ENCODE measurements at places on chromosomes 13 and 19.

DNA sequence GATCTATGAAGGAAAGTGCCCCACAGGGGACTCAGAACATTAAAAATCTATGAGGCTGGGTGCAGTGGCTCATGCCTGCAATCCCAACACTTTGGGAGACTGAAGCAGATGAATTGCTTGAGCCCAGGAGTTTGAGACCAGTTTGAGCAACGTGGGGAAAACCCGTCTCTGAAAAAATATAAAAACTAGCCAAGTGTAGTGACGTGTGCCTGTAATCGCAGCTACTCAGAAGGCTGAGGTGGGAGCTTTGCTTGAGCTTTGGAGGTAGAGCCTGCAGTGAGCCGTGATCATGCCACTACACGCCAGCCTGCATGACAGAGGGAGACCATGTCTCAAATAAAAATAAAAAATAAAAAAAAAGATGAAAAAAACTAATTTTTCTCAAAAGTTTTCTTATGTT lies 1070.6 kb downstream of the PCDH9 start:
- no peak for DNase-seq

- no peak for DNase-seq
These were observed 137.6 kb downstream of the GPC6 start for GRCh38 chr13:93364166-93364565.

DNA sequence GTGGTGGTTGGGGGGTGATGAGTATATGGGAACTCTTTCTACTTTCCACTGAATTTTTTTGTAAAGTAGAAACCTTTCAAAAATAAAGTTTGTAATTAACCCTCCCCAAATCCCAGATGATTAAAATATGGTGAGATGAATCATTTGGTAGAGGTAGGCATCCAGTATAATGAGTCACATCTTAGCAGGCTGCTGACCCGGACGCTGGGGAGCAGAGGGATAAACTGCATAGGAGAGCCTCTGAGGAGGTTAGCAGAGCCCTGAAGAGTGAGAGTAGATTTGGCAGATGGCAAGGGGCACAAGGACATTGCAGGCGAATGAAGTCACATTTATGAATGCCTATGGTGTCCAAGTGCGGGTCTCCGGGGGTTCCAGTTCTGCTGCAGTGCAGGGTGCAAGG lies 293.8 kb downstream of the FGF9 start:
- no peak for DNase-seq

GRCh38 chr13:90329641-90330040 lies 1017.8 kb upstream of the MIR17HG start:
- DNase-seq = no peak

DNA sequence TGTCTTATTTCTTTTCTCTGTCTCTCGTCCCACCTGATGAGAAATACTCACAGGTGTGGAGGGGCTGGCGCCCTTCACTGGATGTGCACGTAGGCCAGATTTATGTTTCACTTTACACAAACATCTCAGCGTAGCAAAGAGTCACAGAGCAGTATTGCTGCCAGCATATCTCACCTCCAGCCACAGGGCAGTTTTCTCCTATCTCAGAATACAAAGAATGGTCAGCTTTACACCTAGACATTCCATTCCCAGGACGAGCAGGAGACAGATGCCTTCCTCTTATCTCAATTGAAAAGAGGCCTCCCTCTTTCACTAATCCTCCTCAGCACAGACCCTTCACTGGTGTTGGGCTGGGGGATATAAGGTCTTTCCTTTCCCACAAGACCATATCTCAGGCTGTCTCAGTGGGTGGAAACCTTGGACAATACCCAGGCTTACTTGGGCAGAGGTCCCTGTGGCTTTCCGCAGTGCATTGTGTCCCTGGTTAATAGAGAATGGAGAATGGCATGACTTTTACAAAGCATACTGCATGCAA lies 7.2 kb upstream of the ZNF611 start:
- no peak for DNase-seq

DNA sequence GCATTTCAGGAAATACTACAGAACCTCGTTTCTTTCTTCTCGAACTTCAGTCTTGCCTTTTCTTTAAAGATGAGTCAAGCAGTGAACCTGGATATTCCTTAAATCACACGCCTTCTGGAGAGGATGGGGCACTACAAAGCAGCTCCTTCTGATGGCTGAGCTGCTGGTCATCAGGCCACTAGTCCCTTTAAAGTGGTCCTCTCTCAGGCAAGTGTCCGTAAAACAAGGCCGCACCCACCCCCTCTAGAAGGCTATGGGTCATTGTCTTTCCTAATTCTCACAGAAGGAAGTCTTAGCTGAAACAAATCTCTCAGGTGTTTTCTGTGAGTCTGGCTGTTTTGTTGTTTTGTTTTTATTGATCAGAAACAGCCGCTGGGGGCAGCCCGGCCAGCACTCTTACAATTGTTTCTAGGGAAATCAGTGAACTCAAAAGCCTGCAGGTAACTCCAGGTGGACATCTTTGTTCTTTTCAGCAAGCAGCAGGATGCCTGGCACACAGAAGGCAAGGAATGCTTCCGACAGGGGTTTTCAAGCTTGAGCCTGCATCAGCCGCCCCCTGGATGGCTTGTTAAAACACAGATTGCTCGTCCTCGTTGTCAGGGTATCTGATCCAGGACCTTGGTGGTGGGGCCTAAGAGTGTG lies 45.4 kb downstream of the MBNL2 start:
- no peak for DNase-seq

DNA sequence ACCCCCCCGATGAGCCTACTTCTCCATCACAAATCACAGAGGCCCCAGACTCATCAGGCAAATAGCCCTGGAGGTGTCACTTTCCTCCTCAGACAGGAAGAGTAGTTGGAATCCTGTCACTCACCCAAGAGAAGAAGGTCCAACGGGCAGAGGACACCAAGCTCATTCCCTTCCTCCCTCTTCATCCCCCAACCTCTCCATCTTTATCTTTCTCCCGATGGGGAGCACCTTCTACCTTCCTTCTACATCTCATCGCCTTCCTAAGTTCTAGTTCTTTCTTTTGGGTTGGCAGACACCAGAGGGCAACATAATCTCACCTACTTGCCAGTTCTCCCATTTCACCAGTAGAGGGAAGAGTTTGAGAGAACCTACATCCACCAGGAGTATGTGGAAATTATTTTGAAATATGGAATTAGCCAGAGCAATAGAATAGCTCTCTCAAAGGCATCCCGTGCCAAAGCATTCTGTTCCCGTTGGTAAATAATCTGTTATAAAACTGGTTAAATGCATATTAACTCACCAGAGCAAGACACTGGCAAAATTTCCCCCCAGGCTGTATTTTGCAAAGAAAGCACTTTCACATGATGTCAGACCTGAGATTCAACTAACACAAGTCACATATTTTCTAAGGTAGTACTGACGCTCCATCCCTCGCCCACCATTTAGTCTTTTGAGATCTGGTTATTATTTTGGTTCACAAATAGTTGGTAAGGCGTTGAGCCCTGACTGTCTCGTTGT lies 55.0 kb downstream of the ZIC5 start:
- no peak for DNase-seq

DNA sequence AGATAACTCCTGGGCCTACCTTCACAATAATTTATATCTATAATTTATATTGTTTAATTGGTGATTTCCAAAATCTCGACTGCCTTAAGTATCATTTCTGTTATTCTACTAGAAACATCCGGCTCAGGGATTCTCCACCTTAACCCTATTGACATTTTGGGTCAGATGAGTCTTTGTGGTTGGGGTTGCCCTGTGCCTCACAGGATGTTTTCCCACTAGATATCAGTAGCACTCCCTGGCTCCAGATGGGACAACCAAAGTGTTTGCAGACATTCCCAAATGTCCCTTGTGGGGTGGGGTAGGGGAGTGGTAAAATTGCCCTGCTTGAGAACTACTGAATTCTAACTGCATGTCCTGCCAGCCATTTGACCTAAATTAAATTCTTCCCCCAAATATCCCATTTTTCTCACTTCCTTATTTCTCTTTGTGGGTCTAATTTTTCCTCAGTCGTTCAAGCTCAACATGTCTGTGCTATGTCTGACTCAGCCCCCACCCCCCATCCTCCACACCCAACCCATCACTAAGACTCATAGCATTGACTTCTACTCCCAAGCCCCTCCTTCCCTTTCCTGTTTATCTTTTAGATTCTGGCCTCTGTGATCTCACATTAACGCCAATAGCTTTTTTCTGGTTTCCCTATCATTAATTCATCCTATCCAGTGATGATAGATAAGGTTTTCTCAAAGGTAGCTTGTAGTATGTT lies 545.1 kb downstream of the EFNB2 start:
- no peak for DNase-seq

GRCh38 chr13:34543836-34544235 lies 398.2 kb upstream of the NBEA start:
- DNase-seq = no peak

- DNase-seq = no peak
These were observed 394.1 kb upstream of the SLITRK6 start for GRCh38 chr13:86193281-86193680.

DNA sequence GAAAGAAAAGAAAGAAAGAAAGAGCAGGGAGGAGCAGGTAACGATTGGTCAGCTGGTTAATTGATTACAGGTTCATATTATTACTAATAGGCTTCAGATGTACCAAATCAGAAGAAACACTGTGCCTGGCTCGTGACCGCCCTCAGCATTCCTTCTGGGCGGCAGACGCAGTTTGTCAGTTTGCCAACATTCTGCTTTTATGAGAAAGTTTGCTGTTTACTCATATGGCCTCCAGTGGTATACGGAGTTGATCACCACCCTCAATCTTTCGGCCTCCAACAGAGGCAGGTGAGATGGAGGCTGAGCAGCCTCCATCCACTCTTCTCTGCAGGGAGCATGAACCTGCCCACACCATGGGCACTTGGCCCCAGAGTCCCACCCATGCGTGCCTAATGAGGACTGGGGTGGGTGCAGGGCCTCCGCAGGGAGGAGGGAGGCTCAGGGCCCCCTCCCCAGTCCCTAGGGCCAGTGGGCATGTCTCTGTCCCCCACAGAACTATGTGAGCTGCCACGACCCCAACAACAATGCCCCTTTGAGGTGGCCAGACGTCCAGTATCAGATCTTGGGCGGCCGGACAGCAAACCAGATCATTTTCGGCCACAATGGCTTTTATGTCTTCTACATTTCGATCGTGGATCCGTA lies 8.8 kb downstream of the PRR22 start:
- no peak for DNase-seq

DNA sequence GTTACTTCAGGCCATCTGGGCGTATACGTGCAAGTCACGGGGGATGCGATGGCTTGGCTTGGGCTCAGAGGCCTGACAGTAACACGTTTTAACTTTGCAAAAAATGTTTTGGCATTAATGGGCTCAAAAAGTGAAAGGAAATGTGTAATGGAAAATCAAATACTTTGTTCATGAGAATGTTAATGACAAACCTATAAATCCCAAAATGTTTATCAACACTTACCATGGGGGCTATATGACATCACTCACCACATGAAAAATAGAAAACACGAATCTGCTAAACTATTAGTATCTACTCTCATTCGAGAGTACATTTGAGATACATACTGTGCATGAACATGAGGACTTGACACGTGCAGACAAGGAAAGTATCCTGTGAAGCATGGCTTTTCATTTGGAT lies 91.7 kb downstream of the FAM216B start:
- no peak for DNase-seq

DNA sequence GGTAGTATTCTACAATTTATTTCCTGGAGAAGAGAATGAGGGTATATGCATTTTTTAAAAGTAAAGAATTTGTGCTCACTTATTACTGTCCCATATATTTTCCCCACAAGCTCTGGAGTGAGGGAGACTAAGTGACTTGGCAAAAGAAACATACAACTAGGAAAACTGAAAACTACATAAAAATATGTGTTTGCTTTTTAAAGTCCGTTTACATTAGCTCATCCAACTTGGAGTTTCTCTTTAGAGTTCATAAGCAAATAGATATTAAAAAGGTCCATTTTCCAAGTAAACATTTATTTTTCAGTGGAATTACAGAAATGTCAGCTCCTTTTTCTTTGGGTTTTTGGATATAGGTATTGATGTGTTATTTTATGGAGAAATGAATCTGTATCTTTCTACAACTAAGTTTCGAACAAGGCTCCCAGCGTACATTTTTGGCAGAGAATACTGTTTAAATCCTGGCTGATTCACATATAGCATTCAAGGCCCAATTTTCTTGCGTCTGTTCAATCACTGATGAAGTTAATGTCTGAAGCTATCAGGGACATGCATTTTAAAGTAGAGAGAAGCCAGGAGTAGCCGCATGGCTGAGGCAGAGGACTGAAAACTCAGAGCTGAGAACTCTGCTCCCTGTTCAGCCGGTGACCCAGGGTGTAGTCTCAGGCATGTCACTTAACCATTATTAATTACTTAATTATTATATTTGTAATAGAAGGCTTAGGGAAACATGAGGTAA lies 729.4 kb downstream of the EFNB2 start:
- no peak for DNase-seq

- DNase-seq = no peak
These were observed 716.2 kb upstream of the GPC6 start for GRCh38 chr13:92510416-92510815.

GRCh38 chr13:66992183-66992582 lies 238.0 kb downstream of the PCDH9 start:
- DNase-seq = no peak

DNA sequence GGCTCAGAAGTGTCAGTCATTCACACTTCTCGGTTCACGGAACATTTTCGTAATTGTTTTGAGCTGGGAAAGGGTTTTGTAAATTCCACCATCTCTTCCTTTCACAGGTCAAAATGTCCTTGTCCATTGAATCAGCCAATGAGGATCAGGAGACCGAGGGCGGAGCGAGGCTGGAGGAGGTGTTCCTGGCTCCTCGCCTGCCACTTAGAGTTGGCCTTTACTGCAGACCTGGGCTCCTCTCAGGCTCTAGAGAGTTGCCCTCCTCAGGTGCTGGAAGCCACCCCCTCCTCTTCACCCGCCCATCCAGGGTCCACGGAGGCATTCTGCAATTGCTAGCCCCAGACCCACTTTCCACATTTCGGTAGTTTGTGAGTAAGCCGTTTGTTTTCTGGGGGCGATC lies 370.4 kb downstream of the IRS2 start:
- DNase-seq = no peak

DNA sequence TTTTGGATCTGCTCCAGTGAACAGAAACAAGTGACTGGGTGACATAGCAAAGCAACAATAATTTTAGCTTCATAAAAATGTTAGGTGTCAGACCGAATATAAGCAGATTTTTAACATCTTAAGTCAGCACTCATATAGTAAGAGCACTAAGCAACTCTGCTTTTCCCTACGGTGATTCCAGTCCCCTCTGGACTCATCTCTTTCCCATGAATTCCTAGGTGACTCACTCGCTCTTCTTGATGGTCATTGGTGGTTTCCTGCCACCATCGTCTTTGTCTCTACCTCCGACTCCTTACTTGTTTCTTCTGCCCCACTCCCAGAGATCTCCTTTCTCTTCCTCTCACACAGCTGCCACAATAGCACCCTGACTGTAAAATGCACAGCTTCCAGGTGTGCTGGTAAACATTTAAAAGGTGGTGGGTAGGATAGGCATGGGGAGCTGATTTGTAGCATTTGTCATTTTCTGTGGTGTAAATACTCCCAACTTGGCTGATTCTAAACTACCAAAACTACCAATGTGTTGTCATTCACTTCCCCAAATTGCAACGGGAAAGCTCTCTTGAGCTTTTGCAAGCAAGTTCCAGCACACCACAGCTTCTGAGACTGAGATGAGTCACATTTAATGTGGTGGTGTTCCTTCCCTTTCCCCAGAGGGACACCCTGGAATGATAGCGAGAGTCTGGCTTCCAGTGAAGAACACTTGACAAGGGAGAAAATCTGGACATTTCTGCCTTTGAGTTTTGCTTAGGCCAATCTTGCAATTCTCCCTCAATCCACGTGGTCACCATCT lies 42.8 kb upstream of the CLDN10 start:
- no peak for DNase-seq

All from stimulated activated CD4-positive, alpha-beta T cell treated with anti-CD3 and anti-CD28 coated beads, TNF-alpha, amount 100 ng/mL, for 4 hours (primary cell).